ENCODE measurements at places on chromosomes 2 and 18. TPM values are rescaled to one million over a fixed set of nuclear protein-coding genes. Genes with fewer than 3 reads are reported as not detected.

CRYGC gene
- total RNA-seq: not detected

THOC1 gene
- total RNA-seq: 32.6 TPM

GTF2A1L gene
- total RNA-seq: 0.76 TPM

LCLAT1 gene
- total RNA-seq: 19.4 TPM

PMS1 gene
- 23.5 TPM for total RNA-seq

TCF7L1 gene
- total RNA-seq: 12.5 TPM

SCN2A gene
- 9.9 TPM for total RNA-seq

NT5DC4 gene
- not detected for total RNA-seq

DNA sequence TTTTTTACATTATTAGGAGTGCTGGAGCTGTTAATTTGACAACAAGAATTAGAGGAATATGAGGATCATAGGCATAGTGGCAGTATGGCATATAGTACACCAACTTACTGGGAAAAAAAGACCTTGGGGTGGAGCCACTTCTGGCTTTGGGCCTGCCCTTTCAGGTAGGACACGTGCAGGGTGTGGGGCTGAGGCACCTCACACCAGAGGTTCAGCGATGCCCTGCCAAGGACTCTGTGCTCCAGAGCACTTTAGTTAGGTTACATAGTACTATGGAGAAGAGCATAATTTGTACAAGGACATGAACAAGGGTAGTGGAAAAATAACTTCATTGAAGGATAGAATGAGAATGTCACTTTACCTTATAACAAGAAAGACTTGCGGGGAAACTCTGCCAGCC lies 77.1 kb upstream of the CD302 start:
- no peaks in the 10 kb centered on the region for H3K36me3 ChIP-seq
- DNase-seq: peak; percentile 50
- no peaks in the 10 kb centered on the region for H3K27me3 ChIP-seq
- no peak overlapping the region for H3K27ac ChIP-seq

GRCh38 chr2:237896507-237896892 lies 37.1 kb downstream of the RAMP1 start:
- H3K4me1 ChIP-seq: no peaks in the 10 kb centered on the region
- no peak overlapping the region for H3K27ac ChIP-seq
- no peaks in the 10 kb centered on the region for H3K36me3 ChIP-seq

- DNase-seq: peak; percentile 85
- no peak overlapping the region for H3K4me3 ChIP-seq
- peak overlapping the region; percentile 25 for H3K27ac ChIP-seq
- H3K36me3 ChIP-seq: no peaks in the 10 kb centered on the region
- H3K4me1 ChIP-seq: no peaks in the 10 kb centered on the region
Measured at GRCh38 chr2:73163483-73164367, 38.6 kb upstream of the NOTO start.

DNA sequence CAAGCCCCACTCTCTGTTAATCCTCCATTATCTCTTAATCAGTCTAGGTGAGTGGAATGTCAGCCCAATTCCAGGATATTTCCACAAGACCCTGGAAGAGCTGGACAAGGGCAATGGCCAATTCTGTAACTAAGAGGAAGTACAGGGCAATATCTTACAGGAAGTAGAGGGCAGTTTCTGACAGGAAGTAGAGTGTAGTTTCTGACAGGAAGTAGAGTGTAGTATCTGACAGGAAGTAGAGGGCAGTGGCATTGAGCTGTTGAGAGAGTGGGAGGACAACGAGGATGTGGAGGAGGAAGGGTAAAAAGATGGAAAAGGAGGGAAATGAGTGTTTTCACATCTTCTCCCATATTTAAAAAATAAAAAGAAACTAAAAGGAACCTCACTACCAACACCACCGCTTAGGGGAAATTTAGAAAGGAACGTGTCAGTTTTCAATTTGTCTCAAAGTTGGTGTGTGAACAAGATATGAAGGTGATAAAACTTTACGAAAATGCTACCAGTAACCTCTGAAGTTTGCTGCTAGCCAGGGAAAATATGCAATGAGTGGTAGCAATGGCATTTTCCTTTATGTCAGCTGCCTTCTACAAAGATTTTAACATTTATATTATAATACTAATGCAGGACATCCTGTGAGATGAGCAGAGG lies 430.9 kb upstream of the HNRNPA3 start:
- H3K27ac ChIP-seq: no peak overlapping the region
- H3K4me1 ChIP-seq: no peaks in the 10 kb centered on the region
- no peak overlapping the region for H3K4me3 ChIP-seq
- no peak for DNase-seq
- no peaks in the 10 kb centered on the region for H3K27me3 ChIP-seq

- H3K36me3 ChIP-seq: no peaks in the 10 kb centered on the region
- DNase-seq: no peak
- no peaks in the 10 kb centered on the region for H3K27me3 ChIP-seq
- no peaks in the 10 kb centered on the region for H3K4me1 ChIP-seq
Measured at GRCh38 chr18:25454730-25455129, 102.8 kb upstream of the ZNF521 start.

DNA sequence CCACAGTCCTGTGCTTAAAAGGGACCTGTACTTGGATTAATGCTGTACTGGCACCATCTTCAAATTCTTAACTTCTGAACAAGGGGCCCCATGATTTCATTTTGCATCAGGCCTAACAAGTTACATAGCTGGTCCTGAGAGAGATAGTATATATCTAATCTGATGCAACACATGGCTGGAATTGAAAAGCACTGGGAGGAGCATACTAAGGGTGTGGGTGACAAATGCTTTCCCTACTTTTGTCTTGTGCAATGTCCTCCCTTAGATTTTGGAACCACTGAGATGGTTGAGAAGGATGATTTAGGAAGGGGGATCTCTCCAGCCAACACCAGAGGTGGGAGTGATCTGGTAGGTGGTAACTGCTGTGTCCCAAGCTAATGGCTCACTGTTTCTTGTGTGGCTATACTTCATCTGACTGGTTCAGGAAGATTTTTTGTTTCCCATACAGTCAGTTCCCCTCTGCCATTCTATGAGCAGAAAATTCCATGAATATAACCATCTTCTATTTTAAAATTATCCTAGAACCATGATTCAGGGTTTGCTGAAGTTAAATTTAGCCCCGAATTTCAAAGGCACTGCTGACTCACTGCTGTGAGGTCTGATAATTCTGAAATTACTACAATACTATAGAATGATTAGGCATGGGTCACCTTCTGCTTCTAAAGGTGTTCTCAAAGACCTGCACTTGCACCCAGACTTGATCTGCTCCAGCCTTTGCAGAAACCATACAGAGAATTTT lies 108.3 kb upstream of the NCKAP5 start:
- no peak overlapping the region for H3K4me3 ChIP-seq
- H3K36me3 ChIP-seq: no peaks in the 10 kb centered on the region
- DNase-seq: no peak
- H3K4me1 ChIP-seq: peaks cover 9% of the 10 kb centered on the region

DNA sequence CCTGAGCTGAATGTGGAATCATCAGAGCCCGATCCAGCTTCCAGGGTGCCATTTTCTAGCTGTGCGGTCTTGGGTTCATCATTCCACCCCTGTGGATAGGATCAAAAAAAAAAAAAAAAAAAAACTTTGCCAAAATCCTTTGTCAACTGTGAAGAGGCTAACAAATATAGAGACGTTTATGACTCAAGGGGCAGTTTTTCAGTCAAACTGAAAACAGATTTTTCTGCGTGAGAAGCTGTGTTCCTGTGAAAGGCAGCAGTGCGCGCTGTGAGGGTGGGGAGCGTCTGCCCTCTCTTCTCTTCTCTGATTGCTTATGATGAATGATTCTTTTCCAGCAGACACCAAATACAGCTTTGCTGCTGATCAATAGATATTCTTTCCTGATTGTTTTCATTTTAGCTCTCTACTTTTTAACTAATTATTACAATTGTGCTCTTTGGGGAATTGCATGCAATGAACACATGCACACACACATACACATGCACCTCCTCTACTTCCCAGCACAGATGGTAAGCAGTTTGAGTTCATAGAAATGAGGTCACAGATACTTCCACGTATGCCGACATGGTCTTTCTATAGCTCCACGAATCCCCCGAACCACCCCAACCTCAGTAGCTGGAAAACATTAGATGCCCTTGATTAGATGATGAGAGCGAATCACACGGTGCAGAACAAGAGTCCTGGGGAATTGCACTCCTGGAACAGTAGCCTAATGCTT lies 175.4 kb downstream of the NRP2 start:
- DNase-seq: no peak
- no peak overlapping the region for H3K4me3 ChIP-seq
- no peaks in the 10 kb centered on the region for H3K4me1 ChIP-seq
- no peaks in the 10 kb centered on the region for H3K36me3 ChIP-seq
- no peaks in the 10 kb centered on the region for H3K27me3 ChIP-seq

- no peaks in the 10 kb centered on the region for H3K36me3 ChIP-seq
- no peaks in the 10 kb centered on the region for H3K27me3 ChIP-seq
- no peak for DNase-seq
- H3K4me1 ChIP-seq: peaks cover 15% of the 10 kb centered on the region
- peak overlapping the region; percentile 58 for H3K27ac ChIP-seq
- no peak overlapping the region for H3K4me3 ChIP-seq
Measured at GRCh38 chr2:9236867-9237266, 30.3 kb downstream of the ASAP2 start.

- no peaks in the 10 kb centered on the region for H3K27me3 ChIP-seq
- H3K27ac ChIP-seq: no peak overlapping the region
- no peak overlapping the region for H3K4me3 ChIP-seq
- no peak for DNase-seq
- no peaks in the 10 kb centered on the region for H3K4me1 ChIP-seq
Measured at GRCh38 chr18:64409511-64409910, 260.6 kb upstream of the LINC00305 start.

DNA sequence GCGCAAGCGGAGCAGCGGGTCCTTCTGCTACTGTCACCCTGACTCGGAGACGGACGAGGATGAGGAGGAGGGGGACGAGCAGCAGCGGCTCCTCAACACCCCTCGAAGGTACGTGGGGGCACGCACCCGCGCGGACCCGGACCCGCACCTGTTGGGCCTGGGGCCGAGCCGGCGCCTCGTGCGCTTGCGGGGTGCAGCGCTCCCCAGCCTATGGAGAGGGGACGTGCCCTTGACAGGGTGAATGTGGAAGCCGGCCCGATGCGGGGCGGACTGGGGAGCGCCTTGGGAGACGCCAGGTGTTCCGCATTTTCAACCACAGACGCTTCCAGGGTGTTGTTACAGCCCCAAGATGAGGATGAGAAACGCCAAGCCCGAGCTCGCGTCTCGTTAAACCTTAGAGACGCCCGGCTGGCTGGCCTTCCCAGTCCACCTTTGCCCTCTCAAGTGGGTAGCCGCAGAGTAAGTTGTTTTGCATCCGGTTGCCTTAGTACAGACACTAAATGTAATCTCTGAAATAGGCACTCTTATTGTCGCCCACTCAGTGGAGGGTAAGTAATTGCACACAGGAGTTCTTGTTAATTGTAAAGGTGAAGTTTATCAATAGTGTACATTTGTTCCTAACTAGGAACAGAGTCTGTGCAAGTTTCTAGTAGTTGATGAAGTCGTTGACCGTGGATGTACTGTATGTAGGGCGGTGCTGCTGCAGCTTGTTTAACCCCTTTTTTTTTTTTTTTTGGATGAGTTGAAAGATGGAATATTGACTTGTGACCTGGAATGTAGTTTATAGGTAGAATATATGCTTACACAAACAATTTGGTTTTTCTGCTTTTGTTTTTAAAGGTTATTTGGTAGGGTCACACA lies 815 bp downstream of the GMCL1 start:
- peak overlapping the region; percentile 84 for H3K4me3 ChIP-seq
- H3K27me3 ChIP-seq: no peaks in the 10 kb centered on the region
- DNase-seq: peak; percentile 54
- H3K4me1 ChIP-seq: peaks cover 5% of the 10 kb centered on the region
- H3K36me3 ChIP-seq: no peaks in the 10 kb centered on the region
- H3K27ac ChIP-seq: no peak overlapping the region

GRCh38 chr2:7363906-7364305 lies 446.7 kb downstream of the RNF144A start:
- no peak overlapping the region for H3K4me3 ChIP-seq
- no peaks in the 10 kb centered on the region for H3K27me3 ChIP-seq
- no peaks in the 10 kb centered on the region for H3K36me3 ChIP-seq

- H3K4me1 ChIP-seq: no peaks in the 10 kb centered on the region
- DNase-seq: no peak
- no peaks in the 10 kb centered on the region for H3K36me3 ChIP-seq
- no peaks in the 10 kb centered on the region for H3K27me3 ChIP-seq
Measured at GRCh38 chr18:9578306-9578705, 36.1 kb downstream of the PPP4R1 start.

DNA sequence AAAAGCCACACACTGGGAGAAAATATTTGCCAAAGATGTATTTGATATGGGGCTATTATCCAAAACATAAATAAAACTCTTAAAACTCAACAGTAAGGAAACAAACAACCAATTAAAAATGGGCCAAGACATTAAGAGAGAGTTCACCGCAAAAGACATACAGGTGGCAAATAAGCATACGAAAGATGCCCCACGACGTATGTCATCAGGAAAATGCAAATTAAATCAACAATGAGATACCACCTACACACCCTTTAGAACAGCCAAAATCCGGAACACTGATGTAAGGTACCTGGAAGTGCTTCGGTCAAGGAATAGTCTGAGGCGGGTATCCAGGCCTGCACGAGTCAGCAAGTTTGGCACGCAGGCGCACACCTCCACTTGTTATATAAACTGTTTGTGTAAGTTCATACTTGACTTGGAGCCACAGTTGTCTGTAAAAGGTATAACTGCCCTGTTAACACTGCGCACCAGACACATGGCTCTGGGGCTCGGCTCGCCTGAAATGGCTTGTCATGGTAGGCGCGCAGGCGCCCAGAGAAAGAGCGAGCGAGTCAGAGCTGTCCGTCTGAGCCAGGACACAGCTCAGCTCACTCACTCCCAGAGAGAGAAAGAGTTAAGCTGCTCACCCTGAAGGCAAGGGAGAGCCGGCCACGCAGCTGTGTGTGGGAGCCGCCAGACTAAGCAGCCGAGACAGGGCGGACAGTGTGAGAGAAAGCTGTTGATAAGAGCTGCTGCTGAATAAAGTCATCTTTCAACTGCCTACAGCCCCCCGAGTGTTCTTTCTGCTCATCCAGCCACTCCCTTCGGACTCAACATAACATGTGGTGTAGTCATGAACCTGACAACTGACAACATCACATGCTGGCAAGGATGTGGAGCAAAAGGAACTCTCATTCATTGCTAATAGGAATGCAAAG lies 87.3 kb downstream of the HNRNPLL start:
- H3K27ac ChIP-seq: peak overlapping the region; percentile 95
- no peaks in the 10 kb centered on the region for H3K4me1 ChIP-seq
- H3K4me3 ChIP-seq: peak overlapping the region; percentile 53
- no peaks in the 10 kb centered on the region for H3K36me3 ChIP-seq
- peak; percentile 90 for DNase-seq
- H3K27me3 ChIP-seq: no peaks in the 10 kb centered on the region

DNA sequence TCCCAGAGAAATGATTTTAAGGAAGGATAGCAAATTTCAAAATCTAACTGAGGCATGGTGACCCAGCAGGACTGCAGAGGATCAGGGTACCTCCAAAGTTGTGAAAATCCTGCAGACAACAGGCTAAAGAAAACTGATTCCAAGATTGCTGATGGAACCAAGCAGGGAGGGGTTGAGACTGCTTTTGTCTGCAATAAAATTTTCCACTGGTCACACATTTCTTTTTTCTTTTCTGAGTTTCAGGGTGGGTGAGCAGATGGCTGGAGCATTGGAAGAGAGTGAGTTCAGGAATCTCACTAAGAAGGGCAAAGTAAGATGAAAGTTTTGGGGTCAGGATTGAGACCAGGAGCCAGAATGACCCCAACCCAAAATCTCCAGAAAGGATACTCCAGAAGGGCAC lies 321.0 kb downstream of the TNS1 start:
- H3K4me1 ChIP-seq: peaks cover 2% of the 10 kb centered on the region
- no peak for DNase-seq
- H3K27ac ChIP-seq: no peak overlapping the region
- H3K27me3 ChIP-seq: no peaks in the 10 kb centered on the region
